ENCODE measurements at places on chromosomes 2 and 18.
A peak's percentile ranks its signal among the peaks of the same experiment; 100 is the strongest.

GRCh38 chr2:31920962-31921361 is 89.8 kb downstream of the MEMO1 start:
- no peak for DNase-seq

DNA sequence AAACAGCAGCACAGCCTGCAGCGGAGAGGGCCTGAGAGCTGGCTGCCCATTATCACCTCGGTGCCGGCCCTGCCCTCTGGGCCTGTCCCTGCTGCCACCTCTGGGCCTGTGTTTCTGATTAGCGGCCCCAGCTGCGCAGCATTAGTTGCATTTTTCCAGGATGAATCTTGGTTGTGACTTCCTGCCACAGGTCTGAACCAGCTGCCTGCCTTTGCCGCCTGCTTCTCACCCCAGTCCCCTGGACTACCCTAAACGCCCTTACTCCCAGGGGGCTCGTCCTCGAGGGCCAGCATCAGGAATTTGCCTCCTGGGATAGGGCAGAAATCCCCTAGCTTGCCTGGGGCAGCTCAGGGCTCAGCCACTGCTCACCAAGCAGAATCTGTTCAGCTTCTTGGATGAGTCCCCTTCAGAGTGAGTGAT is 342.8 kb downstream of the DYSF start:
- DNase-seq, result no peak

GRCh38 chr2:62410015-62410453 is 96.0 kb downstream of the TMEM17 start:
- DNase-seq, result no peak

DNA sequence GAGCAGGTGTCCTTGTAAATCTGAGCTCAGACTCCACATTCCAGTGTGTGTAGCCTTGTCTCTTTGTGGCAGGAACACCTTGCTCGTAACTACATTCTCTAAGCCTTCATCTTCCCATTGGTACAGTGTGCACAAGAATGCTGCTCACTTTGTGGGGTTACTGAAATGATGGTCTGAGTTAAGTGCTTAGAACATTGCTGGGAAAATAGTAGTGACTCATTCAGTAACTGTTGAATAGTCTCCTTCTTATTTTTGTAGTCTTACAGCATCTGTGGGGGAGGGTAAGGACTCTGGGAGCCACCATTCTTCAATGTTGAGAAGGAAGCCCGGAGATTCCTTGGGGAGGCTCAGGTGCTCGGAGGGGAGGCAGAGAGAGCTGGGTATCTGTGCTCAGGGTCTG is 236.0 kb upstream of the HDAC4 start:
- no peak for DNase-seq

GRCh38 chr2:161158882-161159281 is 1.3 kb upstream of the TANK start:
- DNase-seq, result no peak

DNA sequence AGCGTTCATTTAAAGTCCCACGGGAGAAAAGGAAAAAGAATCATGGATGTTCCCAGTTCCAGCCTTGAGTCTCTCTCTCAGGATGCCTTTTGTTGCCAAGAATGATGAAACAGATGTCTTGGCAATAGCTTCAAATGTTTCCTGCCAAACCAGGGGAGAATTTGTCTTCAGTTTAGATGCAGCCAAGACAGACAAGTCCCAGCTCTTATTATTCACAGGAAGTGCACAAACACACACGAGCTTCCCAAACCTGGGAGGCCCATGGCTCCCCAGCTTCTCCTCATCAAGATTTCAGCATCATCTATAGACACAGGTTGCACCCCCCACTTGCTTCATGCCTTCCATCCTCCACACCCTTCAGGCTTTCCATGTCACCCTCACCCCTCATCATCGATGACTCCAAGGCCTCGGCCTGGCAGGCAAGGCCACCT is 45.9 kb downstream of the HS1BP3 start:
- DNase-seq, result no peak

- DNase-seq, result no peak
These were observed 1.8 kb upstream of the HDAC4 start for GRCh38 chr2:239402666-239403065.

DNA sequence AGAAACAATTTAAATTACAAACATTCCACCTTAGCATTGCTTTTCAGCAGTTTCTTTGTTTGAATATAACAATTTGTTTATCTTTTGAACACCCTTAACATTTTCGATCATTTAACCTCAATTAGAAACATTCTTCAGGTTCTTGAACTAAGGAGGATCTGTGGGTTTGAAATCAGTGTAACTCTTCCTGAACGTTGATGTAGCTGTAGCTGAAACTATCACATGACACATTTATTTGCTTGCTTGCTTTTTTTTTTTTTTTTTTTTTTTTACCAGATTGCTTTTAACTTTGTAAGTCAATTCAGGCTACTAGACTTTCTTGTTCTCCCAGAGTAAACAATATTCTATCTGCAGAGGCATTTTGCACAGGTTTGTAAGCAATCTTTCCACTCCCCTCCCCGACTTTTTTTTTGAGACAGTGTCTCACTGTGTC is 47.6 kb downstream of the GPD2 start:
- no peak for DNase-seq

- DNase-seq, result no peak
These were observed 176.4 kb upstream of the TCF4 start for GRCh38 chr18:55764386-55764785.

GRCh38 chr2:217790195-217790594 is 212.6 kb downstream of the TNS1 start:
- DNase-seq, result peak; percentile 16

DNA sequence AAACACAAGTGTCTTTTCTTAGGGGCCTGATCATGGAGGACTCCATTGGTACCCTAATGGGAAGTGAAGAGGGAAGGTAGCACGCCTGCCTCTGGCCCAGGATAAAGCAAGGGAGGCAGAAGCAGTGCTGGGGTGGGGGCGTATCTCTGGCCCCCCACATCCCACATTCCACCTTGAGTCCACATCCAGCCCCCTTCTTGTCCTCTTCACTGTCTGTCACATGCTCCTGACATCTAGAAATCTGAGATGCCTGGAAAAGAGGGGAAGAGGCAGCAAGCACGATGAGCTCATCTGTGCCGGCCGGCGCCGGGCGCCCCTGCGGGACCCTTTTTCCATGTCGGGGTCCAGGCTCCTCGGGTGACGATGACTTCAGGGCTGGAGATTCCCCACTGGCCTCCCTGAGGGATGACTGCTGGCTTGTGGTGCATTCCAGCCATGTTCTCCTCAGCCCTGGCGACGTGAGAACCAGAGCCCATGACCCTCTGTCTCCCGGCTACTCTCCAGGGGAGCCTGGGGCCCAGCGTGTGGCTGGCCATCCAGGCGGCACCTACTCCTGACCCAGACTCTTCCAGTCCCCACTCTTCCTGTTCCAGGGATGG is 277.5 kb downstream of the DYSF start:
- DNase-seq, result no peak

DNA sequence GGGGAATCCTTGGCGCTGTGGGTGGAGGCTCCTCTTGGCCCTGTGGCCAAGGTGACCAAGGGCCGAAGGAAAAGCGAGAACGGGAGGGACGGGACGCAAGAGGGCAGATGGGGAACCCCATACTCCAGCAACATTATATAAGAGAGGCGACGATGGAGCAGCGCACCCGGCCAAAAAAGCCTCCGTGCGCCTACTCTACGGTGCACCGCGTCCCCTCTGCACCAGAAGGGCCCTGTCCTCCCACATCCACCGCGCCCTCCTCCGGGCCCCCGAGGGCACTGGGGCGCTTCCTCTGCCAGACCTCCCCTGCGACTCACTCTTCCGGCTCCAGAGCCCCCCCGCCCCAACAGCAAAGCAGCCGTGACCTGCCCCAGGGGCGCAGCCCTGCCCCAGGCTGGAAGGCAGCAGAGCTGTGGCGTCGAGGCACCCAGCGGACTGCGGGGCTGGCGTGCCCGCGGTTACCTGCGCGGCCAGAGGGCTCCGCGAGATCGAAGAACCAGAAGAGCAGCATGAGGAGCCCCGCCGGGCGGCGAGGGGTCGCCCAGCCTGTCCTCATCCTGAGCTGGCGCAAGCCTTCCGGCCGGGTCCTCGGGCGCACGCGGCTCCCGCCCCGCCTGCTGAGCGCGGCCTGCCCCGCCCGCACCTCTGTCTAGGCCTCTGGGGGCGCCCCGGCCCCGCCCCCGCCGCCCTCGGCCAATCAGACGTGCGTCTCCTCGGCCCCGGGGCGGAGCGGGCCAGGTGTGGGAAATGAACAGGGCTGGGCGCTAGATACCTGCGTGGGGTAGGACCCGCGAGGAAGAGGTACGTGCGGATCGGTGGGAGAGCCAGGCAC is 106.3 kb upstream of the CD302 start:
- peak; percentile 90 for DNase-seq

DNA sequence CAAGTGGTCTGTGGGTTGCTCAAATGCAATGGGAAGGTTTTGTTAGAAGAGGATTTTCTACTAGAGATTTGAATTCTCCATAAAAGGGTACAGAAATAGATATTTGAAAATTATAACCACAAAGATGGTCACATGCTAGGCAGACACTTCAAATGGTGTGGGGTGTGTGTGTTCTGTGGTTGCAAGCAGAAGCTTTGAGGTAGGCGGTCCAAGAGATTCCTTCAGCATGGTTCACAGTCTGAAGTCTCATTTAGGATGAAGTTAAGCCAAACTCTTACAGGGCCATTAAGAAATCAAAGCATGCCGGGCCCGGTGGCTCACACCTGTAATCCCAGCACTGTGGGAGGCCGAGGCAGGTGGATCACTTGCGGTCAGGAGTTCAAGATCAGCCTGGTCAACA is 38.3 kb upstream of the RMDN2 start:
- DNase-seq, result no peak

- peak; percentile 73 for DNase-seq
These were observed 759 bp upstream of the ACTR1B start for GRCh38 chr2:97664636-97664970.

DNA sequence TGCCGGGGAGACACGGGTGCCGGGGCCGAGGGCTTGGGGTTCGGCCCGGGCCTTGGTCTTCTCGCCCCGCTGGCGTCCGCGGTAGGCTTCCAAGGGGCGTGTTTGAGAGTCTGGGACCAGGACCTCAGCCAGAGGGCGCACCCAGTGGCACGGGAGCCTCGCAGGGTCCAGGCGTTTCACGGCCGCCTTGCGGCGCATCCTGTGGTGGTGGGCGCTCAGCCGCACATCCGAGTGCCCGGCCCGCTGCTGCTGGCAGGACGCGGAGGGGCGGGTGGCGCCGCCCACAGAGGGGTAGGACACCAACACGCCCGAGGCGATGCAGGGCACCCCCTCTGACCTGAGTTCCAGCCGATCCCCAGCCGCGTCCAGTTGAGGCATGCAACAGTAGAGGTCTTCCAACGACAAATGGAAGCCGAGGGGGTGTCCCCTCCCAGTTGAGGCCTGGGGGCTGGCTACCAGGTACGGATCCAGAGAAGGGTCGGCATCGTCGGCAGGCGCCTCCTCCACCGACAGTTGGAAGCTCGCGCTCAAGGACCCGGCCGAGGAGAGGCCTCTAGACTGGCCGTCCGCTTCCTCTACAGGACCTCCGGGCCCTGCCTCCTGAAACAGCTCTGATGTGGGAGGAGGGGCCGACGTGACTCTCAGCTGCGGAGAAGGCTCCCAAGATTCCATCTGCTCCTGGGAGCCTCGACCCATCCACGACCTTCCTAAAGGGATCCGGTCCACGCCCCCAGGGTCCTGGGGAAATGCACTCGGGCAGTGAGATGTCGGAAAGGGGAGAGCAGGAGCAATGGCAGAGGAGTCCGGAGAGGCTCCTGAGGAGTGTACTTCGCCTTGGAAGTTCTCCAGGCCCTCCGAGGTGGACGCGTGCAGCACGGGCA is 6.3 kb downstream of the C2orf81 start:
- DNase-seq, result no peak

GRCh38 chr18:76547296-76547695 is 52.3 kb upstream of the ZNF516 start:
- no peak for DNase-seq
